ENCODE measurements at places on chromosomes 2 and 18. TPM values are rescaled to one million over a fixed set of nuclear protein-coding genes. Genes with fewer than 3 reads are reported as not detected.

LHCGR gene
- total RNA-seq, result 0.74 TPM

GBX2 gene
- total RNA-seq, result not detected

PARD6G gene
- 7.1 TPM for total RNA-seq

SNORC gene
- 0.74 TPM for total RNA-seq

SGO2 gene
- total RNA-seq, result 3.7 TPM

CYS1 gene
- 0.49 TPM for total RNA-seq

BARD1 gene
- 15.7 TPM for total RNA-seq

ACVR1C gene
- 4.2 TPM for total RNA-seq

RPRM gene
- 101 TPM for total RNA-seq

CLEC4F gene
- total RNA-seq, result not detected

GDF7 gene
- total RNA-seq, result under 0.01 TPM

PPP4R3B gene
- 93.7 TPM for total RNA-seq
